PC-3 (cell line): ENCODE measurements at places on chromosomes 6 and 20. TPM values are rescaled to one million over a fixed set of nuclear protein-coding genes. Genes with fewer than 3 reads are reported as not detected.

DNA sequence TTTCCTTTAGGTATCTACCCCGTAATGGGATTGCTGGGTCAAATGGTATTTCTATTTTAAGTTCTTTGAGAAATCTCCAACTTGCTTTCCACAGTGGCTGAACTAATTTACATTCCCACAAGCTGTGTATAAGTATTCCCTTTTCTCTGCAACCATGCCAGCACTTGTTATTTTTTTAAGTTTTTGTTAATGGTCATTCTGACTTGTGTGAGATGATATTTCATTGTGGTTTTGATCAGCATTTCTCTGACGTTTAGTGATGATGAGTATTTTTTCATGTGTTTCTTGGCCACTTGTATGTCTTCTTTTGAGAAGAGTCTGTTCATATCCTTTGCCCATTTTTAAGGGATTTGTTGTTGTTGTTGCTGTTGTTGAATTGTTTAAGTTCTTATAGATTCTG is 871.1 kb downstream of the KIF16B start:
- DNase-seq: no peak

GRCh38 chr6:56854086-56854485 is 100.8 kb upstream of the BEND6 start:
- no peak for DNase-seq

GRCh38 chr6:4707011-4707410 is 69.2 kb upstream of the CDYL start:
- peak; percentile 92 for DNase-seq

- no peak for DNase-seq
Observed at GRCh38 chr6:110514818-110515217, 38.4 kb upstream of the SLC22A16 start.

DNA sequence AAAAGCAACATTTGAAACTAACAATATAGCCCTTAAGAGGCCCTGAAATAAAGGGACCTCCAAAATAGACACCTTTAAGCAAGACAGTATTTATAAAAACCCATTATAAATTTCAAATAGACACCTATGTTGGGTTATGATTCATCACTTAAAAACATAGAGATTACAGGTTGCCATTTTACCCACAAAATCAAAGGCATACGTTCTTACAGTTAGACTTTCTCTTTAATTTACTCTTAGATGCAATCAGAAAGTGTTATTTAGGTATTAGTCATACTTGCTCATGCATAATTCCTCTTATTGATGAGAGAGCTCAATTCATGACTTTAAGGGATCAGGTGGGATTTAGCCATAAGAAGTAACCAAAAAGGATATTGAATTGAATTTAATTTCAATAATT is 51.5 kb upstream of the TMEM200A start:
- no peak for DNase-seq

DNA sequence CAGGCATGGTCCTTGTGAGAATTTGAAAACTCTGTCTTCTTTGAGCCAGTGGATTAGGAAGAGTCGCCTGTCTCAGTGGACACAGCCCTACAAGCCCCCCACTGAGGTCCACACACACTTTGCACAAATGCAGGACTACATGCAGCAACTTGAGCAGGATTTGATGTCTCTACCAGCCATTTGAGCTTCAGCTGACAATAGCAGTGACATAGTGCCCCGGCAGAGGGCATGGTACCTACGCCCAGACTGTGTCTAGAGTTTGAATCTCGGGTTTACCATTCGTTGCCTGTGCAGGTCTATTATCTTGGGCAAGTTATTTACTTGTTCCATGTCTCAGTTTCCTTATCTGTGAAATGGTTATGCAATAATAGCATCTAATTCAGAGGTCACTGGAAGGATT is 580.1 kb downstream of the TFAP2B start:
- peak; percentile 60 for DNase-seq

- no peak for DNase-seq
Observed at GRCh38 chr20:57573894-57574293, 13.0 kb downstream of the PCK1 start.

- no peak for DNase-seq
Observed at GRCh38 chr6:41732591-41733359, 2.6 kb downstream of the TFEB start.

DNA sequence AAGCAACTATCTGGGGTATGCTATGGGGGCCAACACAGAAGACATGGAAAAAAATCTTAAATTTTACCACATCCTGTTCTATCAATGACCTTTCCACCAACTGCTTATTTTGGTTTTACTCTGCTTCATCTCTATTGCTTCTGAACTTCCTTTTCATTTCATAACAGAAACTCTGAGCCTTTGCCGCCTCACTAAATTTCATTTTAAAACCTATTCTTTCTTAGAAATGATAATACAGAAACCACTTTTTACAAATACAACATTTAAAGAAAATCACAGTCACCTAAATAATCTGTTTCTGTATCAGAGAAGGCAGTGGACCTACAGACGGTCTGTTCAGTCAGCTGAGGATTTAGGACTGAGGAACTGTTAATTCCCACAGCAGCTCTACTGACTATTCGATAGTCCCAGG is 117.5 kb downstream of the KCNQ5 start:
- no peak for DNase-seq

GRCh38 chr20:5401277-5401875 is 84.6 kb upstream of the PROKR2 start:
- no peak for DNase-seq

DNA sequence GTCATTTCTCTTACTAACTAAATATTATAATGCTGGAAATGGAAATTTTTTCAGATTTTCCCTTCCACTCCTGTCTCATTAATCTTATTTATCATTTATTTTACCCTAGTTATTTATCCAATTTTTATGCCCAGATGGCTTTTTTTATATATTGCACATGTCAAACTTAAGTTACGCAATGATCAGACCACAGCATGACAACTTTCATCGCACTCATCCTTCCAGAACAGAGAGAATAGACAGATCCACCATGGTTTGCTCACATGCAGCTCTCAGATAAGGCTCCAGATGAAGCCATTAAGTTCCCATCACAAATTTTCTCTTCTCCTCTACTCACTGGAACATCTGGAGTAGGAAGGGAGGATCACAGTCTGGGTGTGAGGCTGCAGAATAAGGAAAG is 48.7 kb downstream of the MAP7 start:
- DNase-seq: no peak

- peak; percentile 75 for DNase-seq
Observed at GRCh38 chr6:13425943-13426931, 61.2 kb downstream of the GFOD1 start.

- DNase-seq: no peak
Observed at GRCh38 chr20:58071298-58071697, 157.2 kb downstream of the ANKRD60 start.

GRCh38 chr6:70150521-70150920 is 152.4 kb downstream of the COL9A1 start:
- DNase-seq: no peak

- DNase-seq: peak; percentile 95
Observed at GRCh38 chr6:13795041-13795750, 19.2 kb downstream of the MCUR1 start.

- peak; percentile 23 for DNase-seq
Observed at GRCh38 chr6:101386982-101387381, 6.5 kb upstream of the GRIK2 start.

CCM2L gene
- not detected in 2 replicates for total RNA-seq

MMP24 gene
- total RNA-seq: 0.52 and 0.91 TPM in 2 replicates

HSPA12B gene
- total RNA-seq: not detected in 2 replicates

MOG gene
- total RNA-seq: not detected in 2 replicates

C6orf15 gene
- not detected in 2 replicates for total RNA-seq

MTFR2 gene
- 6.2 and 12.4 TPM in 2 replicates for total RNA-seq

LSM14B gene
- total RNA-seq: 50.1 and 51.8 TPM in 2 replicates

SYCP2L gene
- total RNA-seq: 0.07 and 2.4 TPM in 2 replicates

SEL1L2 gene
- not detected in 2 replicates for total RNA-seq

GRM1 gene
- total RNA-seq: 0.11 TPM in 1 of 2 replicates, not detected in the other
